ENCODE measurements at places on chromosomes 4 and X.

- no peak for DNase-seq
Measured at GRCh38 chr4:112318239-112319142, 21.3 kb downstream of the ALPK1 start.

- DNase-seq, result no peak
Measured at GRCh38 chr4:184587701-184588100, 61.5 kb downstream of the CASP3 start.

DNA sequence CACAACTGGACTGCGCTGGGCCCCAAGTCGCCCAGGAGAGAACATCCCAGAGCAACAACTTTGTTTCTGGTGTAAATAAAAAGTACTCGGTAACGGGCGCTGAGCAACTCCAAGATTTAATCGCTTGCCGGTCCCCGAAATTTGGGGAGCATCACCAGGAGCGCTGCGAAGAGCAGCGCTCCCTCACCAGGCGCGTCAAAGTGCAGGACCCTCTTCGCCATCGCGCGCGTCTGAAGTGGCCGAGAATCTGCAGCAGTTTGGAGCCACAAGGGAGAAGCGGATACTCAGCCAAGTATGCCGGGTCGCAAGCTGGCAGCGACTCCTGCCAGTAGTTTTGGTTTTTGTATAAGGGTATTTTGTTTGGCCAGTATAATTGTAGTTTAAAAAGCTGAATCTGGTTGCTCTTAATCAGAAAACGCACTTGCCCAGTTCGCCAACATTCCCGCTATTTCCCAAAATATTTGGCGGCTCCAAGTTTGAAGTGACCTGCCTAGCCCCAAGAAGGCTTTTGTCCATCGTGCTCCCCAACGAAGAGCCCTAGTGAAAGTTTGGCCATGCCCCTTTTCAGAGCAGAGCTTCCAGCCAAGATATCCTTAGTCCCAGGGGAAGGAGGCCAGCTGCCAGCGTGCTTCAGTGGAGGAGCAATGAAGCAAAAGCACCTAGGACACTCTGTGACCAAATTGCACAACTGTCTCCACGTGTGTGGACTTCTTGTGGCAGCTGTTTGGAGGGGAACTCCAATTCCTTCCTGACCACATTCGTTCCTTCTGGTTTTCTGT lies 557 bp upstream of the KDR start:
- peak; percentile 39 for DNase-seq

GRCh38 chr4:158810487-158811215 lies 41.8 kb downstream of the FNIP2 start:
- peak; percentile 95 for DNase-seq

DNA sequence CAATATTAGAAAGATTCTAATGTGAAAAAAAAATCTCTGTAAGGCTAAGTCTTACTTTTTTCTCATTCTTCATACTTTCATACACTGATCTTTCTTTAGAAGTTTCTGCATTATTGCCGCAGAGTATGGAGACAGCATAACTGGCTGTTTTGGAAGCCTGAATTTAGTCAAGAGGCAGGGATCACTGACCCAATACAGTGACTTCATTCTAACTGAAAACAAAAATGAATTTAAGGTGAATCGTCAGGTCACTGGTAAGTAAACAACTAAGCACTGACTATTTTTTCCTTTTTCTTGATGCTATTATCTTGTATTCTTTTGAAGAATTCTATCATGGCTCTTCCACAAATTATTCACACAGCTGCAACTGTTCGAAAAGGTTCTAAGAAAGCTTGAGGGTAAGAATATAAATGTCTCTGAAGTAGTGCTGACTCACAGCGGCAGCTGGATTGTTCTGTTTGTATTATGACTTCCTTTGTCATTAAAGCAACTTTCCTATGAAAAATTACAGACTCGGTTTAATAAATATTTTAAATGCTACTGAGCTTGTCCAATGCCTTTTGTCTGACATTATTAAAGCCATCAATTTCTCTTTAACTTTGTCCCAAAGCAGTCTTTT lies 609.3 kb downstream of the FSTL5 start:
- peak; percentile 82 for DNase-seq

GRCh38 chr4:150540536-150540935 lies 41.4 kb upstream of the MAB21L2 start:
- no peak for DNase-seq

DNA sequence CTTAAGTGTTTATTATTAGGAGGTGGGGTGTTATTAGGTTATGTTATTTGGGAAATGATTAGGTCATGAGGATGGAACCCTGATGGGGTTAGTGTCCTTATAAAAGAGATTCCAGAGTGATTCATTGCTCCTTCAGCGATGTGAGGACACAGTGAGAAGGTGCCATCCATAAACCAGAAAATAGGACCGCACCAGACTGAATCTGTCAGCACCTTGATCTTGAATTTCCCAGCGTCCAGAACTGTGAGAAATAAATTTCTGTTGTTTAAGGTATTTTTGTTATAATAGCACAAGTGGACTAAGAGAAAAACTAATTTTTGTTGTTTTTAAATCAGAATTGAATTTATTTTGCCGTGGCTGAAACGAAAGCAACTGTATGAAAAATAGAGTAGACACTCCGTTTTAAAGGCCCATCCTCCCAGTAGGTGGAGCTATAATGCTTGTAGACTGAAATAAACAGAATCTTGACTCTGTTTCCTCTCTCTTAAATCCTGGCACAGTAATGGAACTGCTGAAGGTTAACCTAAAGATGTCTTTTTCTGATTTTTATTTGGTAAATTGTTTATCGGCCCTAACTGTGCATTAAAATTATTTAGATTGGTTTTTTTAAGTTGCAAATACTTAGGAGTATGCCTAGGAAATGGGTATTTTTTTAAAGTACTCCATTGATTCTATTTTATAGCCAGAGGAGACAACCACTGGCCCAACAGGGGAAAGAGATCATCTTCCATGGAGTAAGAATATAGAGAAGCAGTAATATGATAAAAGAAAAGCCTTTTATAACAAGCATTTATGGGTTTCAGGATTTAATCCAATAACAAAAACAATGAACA lies 133.2 kb upstream of the ADAMTS3 start:
- DNase-seq, result peak; percentile 69

DNA sequence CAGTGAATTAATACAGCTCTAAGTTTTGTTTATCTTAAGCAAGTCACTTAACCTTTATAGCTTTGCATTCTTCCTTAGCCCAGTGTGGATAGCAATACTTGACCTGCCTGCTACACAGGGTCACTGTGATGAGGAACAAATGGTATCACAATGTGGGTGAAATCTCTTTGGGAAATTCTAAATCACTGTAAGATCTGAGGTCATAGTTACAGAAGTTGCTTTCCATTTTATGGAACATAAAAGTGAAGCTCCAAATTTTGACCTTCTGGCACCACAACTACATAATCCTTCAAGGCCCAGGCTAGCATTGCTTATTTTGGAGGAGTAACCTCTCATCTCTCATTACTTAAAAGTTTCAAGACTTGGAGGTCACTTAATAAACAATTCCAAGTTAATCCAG lies 227.7 kb downstream of the USP46 start:
- DNase-seq, result no peak

- no peak for DNase-seq
Measured at GRCh38 chrX:20057479-20057878, 59.2 kb downstream of the MAP7D2 start.

GRCh38 chrX:15903186-15903681 lies 48.6 kb upstream of the AP1S2 start:
- DNase-seq, result no peak

DNA sequence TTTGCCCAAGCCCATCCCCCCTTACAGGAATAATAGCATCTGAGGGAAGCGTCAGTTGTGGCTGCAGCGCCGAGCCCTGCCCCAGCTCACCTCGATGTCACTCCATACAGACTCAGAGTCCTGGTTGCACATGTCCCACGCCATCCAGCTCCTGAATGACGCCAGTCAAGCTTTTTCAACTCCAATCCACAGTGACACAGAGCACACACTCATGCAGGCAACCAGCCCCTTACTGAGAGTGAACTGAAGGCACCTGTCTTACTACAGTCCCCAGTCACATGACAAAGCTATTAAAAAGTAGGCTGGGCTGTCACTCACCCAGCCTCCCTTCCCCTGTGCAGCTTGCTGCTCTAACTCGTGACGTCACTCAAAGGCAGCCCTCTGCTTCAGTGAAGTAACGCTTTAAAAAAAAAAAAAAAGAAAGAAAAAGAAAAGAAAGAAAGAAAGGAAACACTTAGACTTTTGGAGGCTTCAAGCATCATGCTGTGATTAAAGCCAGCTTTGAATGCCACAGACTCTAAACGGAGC lies at the start of gene PPARGC1A:
TSS of gene PPARGC1A (minus strand) at position 234 of the 528 bp plus-strand sequence. CDS start at position 144, 90 bp downstream.
- DNase-seq, result no peak

All from endothelial cell of umbilical vein (primary cell).